Esophagus muscularis mucosa (tissue), 4 donors: ENCODE measurements at places on chromosomes 11 and 22. TPM values are rescaled to one million over a fixed set of nuclear protein-coding genes. Genes with fewer than 3 reads are reported as not detected.

- no peaks in the 10 kb centered on the region for H3K36me3 ChIP-seq
- no peak overlapping the region for H3K4me3 ChIP-seq
- H3K4me1 ChIP-seq, result no peaks in the 10 kb centered on the region
Measured at GRCh38 chr11:69576069-69576782, 64.7 kb upstream of the CCND1 start.

The KCTD14 gene
- total RNA-seq, result 2.6 TPM

The ALDH3B2 gene
- not detected for total RNA-seq

GRCh38 chr11:581752-582151, 5.5 kb downstream of the PHRF1 start:
- H3K4me1 ChIP-seq, result peaks cover 50% of the 10 kb centered on the region
- no peaks in the 10 kb centered on the region for H3K27me3 ChIP-seq
- no peak overlapping the region for H3K4me3 ChIP-seq

- no peak overlapping the region for H3K27ac ChIP-seq
- no peaks in the 10 kb centered on the region for H3K27me3 ChIP-seq
- H3K4me1 ChIP-seq, result no peaks in the 10 kb centered on the region
- DNase-seq, result no peak
- H3K4me3 ChIP-seq, result no peak overlapping the region
- H3K36me3 ChIP-seq, result no peaks in the 10 kb centered on the region
Measured at GRCh38 chr22:36397131-36398093, 9.6 kb upstream of the MYH9 start.

- no peak overlapping the region for H3K4me3 ChIP-seq
- H3K27ac ChIP-seq, result peak overlapping the region; percentile 15
- no peak for DNase-seq
- no peaks in the 10 kb centered on the region for H3K36me3 ChIP-seq
Measured at GRCh38 chr11:76850815-76851214, 9.9 kb upstream of the ACER3 start.

DNA sequence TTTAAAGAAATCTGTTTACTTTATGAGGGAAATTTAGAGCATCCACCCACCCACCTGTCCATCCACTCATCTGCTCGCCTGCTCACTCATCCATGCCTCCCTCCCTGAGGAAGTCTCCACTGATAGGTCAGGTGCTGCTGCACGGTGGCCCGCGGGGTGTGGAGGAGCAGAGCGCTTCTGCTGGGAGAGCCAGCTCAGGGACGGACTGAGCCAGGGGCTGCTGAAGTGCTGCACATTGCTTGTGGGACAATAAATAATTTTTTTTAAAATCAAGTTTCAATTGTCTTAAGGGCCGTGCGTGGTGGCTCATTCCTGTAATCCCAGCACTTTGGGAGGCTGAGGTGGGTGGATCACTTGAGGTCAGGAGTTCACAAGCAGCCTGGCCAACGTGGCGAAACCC, 148.9 kb downstream of the TBC1D22A start:
- H3K4me1 ChIP-seq, result no peaks in the 10 kb centered on the region
- H3K36me3 ChIP-seq, result peaks cover 44% of the 10 kb centered on the region
- no peak for DNase-seq
- no peaks in the 10 kb centered on the region for H3K27me3 ChIP-seq
- no peak overlapping the region for H3K4me3 ChIP-seq

- H3K36me3 ChIP-seq, result peaks cover 56% of the 10 kb centered on the region
- H3K27me3 ChIP-seq, result no peaks in the 10 kb centered on the region
- DNase-seq, result no peak
Measured at GRCh38 chr11:75272821-75273301, 32.3 kb downstream of the TPBGL start.

- no peaks in the 10 kb centered on the region for H3K27me3 ChIP-seq
- H3K4me1 ChIP-seq, result no peaks in the 10 kb centered on the region
- DNase-seq, result no peak
- no peak overlapping the region for H3K4me3 ChIP-seq
Measured at GRCh38 chr11:69382131-69383128, 88.5 kb downstream of the MYEOV start.

- no peaks in the 10 kb centered on the region for H3K27me3 ChIP-seq
- H3K4me1 ChIP-seq, result peaks cover 70% of the 10 kb centered on the region
- no peaks in the 10 kb centered on the region for H3K36me3 ChIP-seq
Measured at GRCh38 chr11:57425565-57426438, 1.1 kb downstream of the SLC43A3 start.

GRCh38 chr11:94722735-94723134, 45.4 kb upstream of the AMOTL1 start:
- no peak for DNase-seq
- H3K27me3 ChIP-seq, result no peaks in the 10 kb centered on the region
- H3K27ac ChIP-seq, result no peak overlapping the region
- no peaks in the 10 kb centered on the region for H3K36me3 ChIP-seq
- no peak overlapping the region for H3K4me3 ChIP-seq

DNA sequence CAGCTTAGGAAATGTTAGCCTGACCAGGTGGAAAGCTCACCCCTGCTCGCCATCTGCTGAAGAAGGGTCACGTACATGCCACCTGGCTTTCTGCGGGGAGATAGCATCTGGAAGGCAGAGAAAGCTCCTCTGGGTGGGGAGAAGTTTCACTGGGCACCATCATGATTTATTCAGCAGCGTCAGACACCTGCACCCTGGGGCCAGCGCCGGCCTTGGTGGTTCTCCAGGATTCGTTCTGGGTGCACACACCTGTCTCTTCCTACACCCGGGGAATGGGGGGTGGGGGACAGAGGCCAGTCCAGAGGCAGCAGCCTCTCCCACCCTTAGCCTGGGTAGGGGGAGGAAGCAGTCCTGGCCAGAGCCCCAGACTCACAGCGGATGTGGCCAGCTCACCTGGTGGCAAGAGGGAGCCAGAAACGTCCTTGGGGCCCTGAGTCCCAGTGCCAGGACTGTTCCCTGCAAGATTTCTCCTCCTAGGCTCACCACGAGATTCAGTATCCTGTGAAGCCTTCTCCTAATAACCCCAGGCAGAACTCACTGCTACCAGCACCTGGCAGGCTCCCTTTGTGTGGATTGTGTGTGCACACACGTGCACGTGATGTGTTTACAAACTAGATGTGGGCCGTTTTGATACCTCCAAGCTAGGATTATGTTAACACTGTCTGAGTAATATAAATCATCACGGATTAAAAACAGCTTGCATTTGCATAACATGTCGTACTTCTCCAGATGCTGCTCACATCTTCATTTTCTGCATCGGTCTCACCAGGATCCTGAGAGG, 17.3 kb upstream of the RASD2 start:
- H3K4me1 ChIP-seq, result peaks cover 33% of the 10 kb centered on the region
- DNase-seq, result no peak
- no peaks in the 10 kb centered on the region for H3K27me3 ChIP-seq
- no peaks in the 10 kb centered on the region for H3K36me3 ChIP-seq
- no peak overlapping the region for H3K4me3 ChIP-seq
- H3K27ac ChIP-seq, result peak overlapping the region; percentile 23

GRCh38 chr11:37141707-37142106, 543.7 kb upstream of the RAG2 start:
- H3K27me3 ChIP-seq, result no peaks in the 10 kb centered on the region
- no peaks in the 10 kb centered on the region for H3K36me3 ChIP-seq
- DNase-seq, result no peak
- no peaks in the 10 kb centered on the region for H3K4me1 ChIP-seq
- H3K27ac ChIP-seq, result no peak overlapping the region
- H3K4me3 ChIP-seq, result no peak overlapping the region

GRCh38 chr22:27930331-27931060, 11.4 kb upstream of the PITPNB start:
- H3K27me3 ChIP-seq, result no peaks in the 10 kb centered on the region
- DNase-seq, result no peak
- no peaks in the 10 kb centered on the region for H3K4me1 ChIP-seq
- H3K36me3 ChIP-seq, result no peaks in the 10 kb centered on the region

DNA sequence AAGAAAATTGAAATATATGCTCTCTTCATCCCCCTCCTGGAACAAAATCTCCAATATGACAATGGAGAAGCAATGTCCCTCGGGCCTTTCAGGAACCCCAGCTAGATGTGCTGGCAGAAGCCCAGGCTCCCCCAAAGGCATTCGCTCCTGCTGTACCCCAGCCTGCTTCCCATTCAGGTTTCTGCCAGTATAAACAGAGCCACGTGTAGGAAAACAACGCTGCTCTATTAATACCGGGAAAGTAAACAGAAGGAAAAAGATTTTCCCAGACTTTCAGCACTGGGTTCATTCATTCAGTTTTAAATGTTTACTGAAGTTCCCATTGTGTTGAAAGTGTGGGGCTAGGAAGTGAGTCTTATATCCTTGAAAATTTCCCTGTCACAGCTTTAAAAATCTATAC, 147.1 kb downstream of the CADM1 start:
- peaks cover 4% of the 10 kb centered on the region for H3K4me1 ChIP-seq
- H3K36me3 ChIP-seq, result no peaks in the 10 kb centered on the region
- H3K27ac ChIP-seq, result no peak overlapping the region
- H3K4me3 ChIP-seq, result no peak overlapping the region
- no peak for DNase-seq
- H3K27me3 ChIP-seq, result no peaks in the 10 kb centered on the region

The FAM180B gene
- total RNA-seq, result 0.66 TPM
